Hepatocyte (in vitro differentiated cells): ENCODE measurements at places on chromosomes 7 and 10.

DNA sequence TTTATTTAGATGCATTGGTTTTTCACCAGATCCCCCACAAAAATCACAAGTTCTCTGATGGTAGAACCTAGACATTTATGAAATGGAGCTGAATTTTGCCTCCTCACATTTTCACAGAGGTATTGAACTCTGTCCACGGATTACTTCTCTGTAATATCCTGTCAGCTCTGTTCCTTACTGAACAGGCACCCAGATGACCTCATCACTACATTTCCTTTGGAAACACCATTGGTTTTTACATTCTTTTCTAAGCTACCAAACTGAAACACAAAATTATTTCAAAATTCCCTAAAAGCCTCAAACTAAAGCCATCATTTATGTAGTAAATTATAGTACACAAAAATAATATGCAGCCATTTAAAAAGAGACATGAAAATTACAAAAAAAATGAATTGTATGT lies 98.3 kb upstream of the KCNIP2 start:
- DNase-seq = no peak

- peak; percentile 20 for DNase-seq
These were observed 448 bp upstream of the PTER start for GRCh38 chr10:16436367-16436757.

GRCh38 chr7:47580811-47581331 lies 1.0 kb downstream of the TNS3 start:
- no peak for DNase-seq

- DNase-seq = no peak
These were observed 184.0 kb upstream of the LYZL1 start for GRCh38 chr10:29104661-29105399.

DNA sequence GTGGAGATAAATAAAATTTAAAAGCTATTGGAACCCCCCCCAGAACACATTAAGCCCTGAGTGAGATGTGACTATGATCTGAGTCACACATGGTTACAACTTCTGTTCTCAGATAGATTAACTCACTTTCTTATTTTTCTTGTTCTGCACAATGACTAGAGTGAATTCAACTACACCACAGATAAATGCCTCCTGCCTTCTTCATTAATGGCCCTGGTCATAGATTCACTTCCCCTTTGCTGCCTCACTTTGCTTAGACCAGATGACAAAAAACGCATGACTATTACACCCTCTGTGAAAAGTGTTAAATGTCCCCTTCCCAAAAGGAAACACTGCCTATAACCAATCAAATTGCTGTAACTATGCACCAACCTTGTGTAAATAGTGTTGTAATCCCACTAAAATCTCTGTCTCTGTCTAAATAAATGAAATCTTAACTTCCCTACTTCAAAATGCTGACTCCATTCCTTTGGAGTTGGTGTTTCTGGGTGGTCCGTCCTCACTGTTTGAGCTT lies 49.4 kb downstream of the AKR1D1 start:
- no peak for DNase-seq

DNA sequence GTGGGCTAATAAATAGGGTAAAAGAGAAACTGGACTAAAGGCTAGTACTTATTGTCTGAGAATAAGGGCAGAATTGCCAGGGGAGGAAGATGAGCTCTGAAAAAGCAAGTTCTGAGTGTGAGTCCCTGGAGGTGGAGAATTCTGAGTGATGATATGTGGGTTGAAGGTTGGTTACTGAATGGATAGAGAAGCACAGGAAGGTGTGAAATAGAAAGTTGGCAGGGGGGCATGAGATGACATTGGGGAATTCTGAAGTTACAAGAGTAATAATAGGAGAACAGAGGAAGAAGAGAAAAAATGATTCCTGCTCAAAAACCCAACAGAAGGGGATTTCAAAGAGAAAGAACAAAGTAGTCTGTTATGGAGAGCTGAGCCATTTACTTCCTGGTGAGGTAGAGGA lies 76.9 kb downstream of the PRKCQ start:
- no peak for DNase-seq

- no peak for DNase-seq
These were observed 492.5 kb downstream of the ETV1 start for GRCh38 chr7:13496976-13497375.

- DNase-seq = no peak
These were observed 4.8 kb downstream of the MNX1 start for GRCh38 chr7:157005456-157006204.

GRCh38 chr10:13993169-13993568 lies 337.6 kb downstream of the FRMD4A start:
- DNase-seq = peak; percentile 28

DNA sequence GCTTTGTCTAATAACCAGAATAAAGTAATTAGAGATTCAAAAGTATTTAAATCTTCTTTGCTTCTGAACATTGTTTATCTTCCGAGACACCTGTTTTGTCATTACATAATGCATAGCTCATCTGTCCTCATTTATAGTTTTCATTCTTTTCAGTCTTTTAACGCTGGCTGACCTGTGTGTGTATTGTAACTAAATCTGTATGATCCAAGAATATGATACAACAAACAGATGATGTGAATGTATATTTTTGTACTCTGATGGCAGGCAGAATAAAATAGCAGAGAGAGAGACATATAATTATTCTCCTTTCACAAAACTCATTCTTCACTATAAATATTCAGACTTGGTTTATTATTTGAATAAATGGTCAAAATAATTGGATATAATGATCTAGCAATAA lies 80.6 kb downstream of the ORC5 start:
- no peak for DNase-seq
